ENCODE measurements at places on chromosomes 12 and 14.

DNA sequence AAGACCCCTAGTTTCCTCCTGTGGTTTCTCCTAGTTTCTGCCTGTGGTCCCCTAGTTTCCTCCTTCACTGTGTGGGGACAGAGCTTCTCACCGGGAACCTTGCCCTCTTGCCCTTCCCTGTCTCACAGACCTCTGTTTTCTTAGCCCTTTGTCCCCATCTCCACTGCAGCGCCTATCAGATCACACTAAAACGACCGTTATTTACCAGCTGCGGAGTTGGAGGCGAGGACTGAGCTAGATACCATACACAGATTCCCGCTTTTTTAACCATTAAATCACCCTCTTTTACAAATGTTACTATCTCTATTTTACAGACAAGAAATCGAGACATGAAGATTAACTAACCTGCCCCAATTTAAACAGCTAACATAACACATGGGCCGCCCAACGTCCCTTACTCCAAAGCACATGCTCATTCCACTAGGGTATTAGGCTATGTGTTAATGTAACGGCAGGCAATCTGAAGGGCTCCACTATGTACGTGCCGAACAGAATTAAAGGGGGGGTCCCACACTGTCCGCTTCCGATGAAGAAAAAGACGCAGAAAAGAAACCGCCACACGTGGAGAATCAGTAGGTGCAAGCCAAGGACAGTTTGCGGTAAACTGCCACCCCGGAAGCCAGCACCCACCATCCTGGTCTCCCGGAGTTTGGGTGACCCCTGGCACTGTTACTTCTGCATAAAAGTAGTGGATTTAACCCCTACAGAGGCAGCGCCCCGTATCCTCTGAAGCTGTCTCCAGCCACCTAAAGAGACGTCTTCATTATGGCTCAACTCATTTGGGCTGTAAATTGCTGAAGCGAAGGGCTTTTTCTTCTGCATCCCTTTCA, 1.9 kb upstream of the FKBP4 start:
- no peak for DNase-seq

GRCh38 chr12:97309921-97310320, 152.7 kb upstream of the RMST start:
- DNase-seq = no peak

DNA sequence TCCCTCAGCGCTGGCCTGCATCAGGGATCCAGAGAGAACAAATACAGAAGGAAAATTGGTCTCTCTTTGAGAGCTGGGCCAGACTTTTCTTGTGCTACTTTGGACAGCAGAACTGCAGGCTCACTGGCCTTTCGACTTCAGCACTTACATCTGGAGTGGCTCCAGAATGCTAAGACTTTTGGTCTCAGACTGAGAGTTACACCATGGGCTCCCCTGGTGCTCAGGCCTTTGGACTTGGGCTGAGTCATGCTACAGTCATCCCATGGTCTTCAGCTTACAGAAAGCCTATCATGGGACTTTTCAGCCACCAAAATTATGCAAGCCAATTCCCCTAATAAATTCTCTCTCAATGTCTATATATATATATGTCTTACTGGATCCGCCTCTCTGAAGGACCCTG, 9.0 kb upstream of the CD163 start:
- DNase-seq = no peak

DNA sequence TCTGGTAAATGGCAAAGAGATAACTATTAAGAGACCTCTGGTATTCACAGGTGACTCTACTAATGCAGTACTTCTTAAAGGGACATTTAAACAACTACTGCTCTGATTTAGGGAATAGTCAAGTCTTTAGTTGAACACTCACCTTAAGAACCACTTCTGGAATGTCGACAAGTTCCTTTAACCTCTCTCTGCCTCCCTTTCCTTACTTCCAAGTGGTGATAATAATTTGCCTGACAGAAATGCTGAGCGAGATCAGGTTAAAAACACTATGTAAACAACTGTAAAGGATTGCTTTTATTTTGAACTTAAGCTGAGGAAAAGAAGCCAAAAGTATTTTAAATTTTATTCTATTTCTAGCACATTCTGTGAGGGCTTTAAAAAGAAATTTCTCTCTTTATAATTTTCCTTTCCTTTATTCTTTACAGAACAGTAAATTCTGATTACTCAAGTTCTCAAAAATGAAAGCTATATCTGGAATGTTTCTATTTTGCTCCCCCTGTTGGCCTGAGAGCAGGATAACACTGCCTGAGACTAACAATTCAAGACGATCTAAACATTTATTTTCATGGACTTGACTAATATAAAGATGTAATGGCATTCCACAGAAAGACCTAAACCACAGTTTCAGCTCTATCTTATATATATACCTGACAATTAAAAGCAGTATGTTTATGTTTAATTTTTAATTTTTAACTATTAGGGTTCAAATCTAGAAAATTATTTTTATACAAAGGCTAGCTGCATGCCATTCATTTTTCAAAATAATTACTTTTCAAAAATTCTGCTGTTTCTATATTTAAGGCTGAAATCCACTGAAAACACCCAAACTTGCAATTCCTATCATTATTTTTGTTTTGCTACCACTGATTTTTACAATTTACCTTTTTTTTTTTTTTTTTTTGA, 29.2 kb downstream of the ZCCHC8 start:
- no peak for DNase-seq

DNA sequence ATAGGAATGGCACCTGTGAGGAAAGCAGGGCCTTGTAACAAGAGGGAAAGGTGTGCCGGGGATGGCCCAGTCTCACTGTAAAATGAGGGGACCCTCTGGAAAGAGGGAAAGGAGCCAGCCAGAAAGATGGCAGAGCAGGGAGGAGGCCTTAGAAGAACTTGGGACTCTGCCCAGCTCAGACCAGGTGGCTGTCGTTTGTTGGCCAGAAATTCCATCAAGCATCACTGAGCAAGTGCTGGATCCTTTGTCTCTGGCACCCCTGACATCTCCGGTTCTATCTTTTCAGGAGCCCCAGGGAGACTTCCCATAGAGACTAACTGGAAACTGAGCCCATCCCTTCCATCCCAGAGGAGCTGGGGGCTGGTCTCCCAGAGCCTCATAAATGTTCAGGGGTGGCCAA, 43.3 kb downstream of the DEGS2 start:
- no peak for DNase-seq

GRCh38 chr12:22047494-22047893, 1.5 kb downstream of the CMAS start:
- no peak for DNase-seq

- DNase-seq = no peak
Measured at GRCh38 chr12:132503618-132504204, 13.8 kb downstream of the FBRSL1 start.

GRCh38 chr12:121468499-121468801, 68.5 kb downstream of the RNF34 start:
- no peak for DNase-seq

- no peak for DNase-seq
Measured at GRCh38 chr14:44830371-44830770, 131.4 kb downstream of the KLHL28 start.

- DNase-seq = no peak
Measured at GRCh38 chr12:63814146-63814772, 30.2 kb upstream of the SRGAP1 start.

DNA sequence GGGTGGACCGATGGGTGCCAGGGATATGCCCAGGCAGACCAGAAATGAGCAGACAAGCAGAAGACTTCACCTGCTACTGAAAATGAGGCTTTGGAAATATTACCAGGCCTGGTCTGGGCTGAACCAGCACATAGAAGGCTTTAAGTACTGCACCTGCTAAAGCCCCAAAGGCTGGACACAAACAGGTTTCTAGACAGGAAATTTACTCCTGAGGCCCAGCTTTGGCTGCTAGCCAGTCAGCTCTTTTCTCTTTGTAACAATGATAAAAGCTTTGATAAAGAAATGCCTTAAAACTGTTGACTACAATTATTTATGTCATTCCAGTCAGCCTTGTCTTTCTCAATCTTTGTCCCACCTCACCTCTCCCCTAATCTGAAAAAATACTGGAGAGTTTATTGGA, 228.9 kb upstream of the EGLN3 start:
- no peak for DNase-seq

DNA sequence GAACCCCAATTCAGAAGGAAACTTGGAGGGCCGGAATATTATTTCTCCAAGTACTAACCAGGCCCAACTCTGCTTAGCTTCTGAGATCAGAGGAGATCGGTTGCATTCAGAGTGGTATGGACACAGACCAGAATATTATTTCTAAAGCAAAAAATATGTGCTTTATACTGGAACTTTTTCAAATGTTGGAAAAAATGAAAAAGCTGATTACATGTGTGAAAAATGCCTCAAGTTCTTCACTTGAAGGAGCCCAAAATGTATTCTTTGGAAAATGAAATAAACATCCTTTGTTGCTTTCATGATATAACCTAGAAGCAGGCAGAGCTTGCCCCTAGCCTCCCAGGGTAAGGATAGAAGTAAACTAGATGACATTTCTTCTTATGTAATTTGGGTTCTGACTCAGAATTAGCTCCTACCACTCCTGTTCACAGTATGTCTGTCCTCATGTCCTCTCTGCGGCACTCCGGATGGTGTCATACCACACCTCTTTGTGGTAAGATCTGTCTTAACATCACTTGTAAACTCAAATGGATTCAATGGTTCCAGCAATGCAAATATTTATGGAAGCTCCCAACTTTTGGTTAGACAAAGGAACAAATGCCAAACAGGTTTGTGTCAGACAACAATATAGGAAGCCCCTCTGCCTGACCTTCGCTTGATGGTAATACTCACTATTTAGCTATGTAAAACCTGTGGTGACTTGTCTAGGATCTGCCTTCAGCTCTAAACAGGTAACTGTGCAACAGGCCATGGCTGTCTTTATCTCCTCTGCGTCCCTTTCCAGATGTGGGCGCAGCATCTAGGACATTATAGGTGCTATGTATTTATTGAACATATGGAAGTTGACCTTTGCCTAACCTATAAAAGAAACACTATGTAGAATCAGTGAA, 178.5 kb downstream of the SSPN start:
- DNase-seq = no peak

DNA sequence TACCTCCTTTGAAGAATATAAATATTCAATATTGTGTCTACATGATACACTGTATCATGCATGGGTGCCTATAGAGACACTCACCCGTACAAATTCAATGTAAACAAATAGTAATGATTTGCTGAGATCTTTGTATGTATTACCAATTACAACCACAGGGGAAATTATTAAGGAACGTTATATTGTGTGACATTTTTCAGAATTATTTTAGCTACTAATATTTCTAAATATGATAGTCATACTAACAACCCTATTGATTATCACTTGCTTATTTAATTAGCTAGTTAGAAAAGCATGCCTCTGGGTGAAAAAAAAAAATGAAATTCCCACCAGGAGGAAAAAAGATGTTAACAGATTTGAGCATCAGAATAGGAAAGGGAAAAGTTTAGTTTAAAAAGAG, 2.1 kb downstream of the SOX5 start:
- no peak for DNase-seq

- no peak for DNase-seq
Measured at GRCh38 chr14:63692310-63693020, 35.4 kb downstream of the SGPP1 start.

DNA sequence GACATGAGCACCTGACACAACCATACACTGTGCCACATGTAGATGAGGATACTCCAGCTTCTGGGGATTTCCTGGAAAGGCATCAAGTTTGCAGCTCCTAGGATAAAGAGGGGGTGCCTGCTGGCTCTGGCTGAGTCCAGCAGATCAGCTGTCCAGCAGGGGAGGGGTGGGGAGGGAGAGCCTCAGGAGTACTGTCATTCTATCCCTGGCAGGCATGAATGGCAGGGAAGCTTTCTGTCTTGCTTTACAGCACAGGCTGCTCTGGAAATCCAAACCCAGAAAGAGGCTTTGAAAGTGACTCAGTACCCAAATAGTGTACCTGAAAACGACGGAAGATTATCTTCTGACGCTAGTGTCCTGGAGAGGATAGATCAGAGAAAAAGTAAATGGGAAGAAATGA, 32.2 kb downstream of the SLC8A3 start:
- no peak for DNase-seq

DNA sequence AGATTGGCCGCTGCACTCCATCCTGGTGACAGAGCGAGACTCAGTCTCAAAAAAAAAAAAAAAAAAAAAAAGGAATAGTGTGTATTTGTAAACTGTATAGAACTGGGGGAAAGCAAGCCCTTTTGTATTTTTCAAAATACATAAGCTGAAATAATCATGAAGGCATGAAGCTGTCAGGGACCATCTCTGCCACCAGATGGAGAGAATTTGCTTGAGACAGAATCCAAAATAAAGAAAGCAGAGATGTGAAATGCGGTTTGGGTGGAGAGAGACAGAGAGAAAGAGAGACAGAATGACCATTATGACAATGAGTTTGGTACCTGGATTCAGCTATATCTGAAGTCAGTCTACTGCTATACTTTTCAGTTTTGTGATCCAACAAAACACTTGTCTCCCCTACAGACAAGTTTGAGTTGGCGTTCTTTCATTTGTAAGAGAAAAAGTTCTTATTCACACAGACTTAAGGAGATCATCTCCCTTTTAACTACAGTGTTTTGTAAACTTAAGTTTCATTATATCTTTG, 155.7 kb upstream of the LRIG3 start:
- DNase-seq = no peak

DNA sequence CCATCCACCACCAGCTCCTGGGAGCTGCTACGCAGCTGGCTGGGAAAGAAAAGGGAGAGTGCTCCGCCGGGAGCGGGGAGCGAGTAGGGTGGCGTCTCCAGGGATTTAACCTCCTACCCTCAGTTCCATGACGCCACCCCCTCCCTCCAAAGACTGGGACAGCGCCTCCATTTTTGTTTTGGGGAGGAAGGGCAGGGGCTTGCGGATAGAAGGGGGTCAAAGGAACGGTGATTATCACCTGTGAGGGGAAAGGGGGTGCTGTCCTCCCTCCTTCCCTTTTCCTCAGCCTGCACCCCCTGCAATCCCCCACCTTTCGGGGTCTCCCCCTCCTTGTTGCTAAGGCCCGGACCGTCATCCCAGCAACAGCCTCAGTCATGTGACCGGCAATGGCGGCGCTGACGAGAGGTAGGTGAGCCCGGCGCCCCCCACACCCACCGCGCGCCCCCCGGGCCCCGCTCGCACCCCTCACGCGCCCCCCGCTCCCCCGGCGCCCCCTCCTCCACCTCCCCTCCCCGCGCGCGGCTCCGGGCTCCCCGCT, at the start of gene DTX3:
DTX3 (plus strand) TSS at position 371 of the 538 bp plus-strand sequence. CDS start 1,694 bp downstream, outside the sequence.
- DNase-seq = peak; percentile 50

- no peak for DNase-seq
Measured at GRCh38 chr12:111411185-111411764, 5.6 kb downstream of the SH2B3 start.

DNA sequence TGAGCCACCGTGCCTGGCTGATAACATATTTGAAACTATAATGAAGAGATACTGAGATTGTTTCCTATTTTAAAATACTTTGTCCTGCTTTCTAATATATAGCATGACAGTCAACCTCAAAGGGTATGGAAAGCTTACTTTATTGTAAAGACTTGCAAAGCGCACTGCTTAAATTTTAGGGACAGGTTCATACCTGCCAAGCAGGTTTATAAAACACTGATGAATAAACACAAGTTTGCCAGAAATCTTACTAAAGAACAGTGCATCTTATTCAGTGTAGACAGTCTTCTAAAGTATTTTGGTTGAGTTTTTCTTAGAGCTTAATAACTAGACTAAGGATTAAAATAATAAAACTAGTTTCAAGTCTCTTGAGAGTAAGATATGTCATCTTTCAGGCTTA, 4.8 kb downstream of the C12orf71 start:
- DNase-seq = no peak

GRCh38 chr14:71731096-71731495, 201.1 kb upstream of the RGS6 start:
- DNase-seq = no peak

- no peak for DNase-seq
Measured at GRCh38 chr12:68573406-68573805, 37.3 kb upstream of the RAP1B start.

GRCh38 chr12:105523164-105524057, 192.9 kb downstream of the C12orf75 start:
- no peak for DNase-seq

- no peak for DNase-seq
Measured at GRCh38 chr14:70663707-70664179, 22.0 kb downstream of the TTC9 start.

Measured in activated CD4-positive, alpha-beta T cell treated with anti-CD3 and anti-CD28 coated beads for 48 hours (primary cell).